Thyroid gland (tissue), 4 donors: ENCODE measurements at places on chromosomes 2 and 18. TPM values are rescaled to one million over a fixed set of nuclear protein-coding genes. Genes with fewer than 3 reads are reported as not detected.

Gene POTEJ
- not detected for total RNA-seq

Gene SPP2
- total RNA-seq, result not detected

- no peaks in the 10 kb centered on the region for H3K27me3 ChIP-seq
- no peak overlapping the region for H3K27ac ChIP-seq
- DNase-seq, result no peak
- no peaks in the 10 kb centered on the region for H3K36me3 ChIP-seq
- H3K4me1 ChIP-seq, result peaks cover 7% of the 10 kb centered on the region
These were observed 124.6 kb downstream of the TMEFF2 start for GRCh38 chr2:192070099-192070498.

- no peak overlapping the region for H3K27ac ChIP-seq
- H3K4me1 ChIP-seq, result no peaks in the 10 kb centered on the region
- no peak overlapping the region for H3K4me3 ChIP-seq
- no peaks in the 10 kb centered on the region for H3K36me3 ChIP-seq
- DNase-seq, result no peak
These were observed 153.6 kb upstream of the ZNF804A start for GRCh38 chr2:184444623-184445223.

GRCh38 chr2:47043142-47043890 is 111.8 kb downstream of the STPG4 start:
- H3K36me3 ChIP-seq, result peaks cover 9% of the 10 kb centered on the region
- peak; percentile 53 for DNase-seq
- H3K27ac ChIP-seq, result peak overlapping the region; percentile 32
- no peak overlapping the region for H3K4me3 ChIP-seq
- H3K27me3 ChIP-seq, result no peaks in the 10 kb centered on the region
- peaks cover 35% of the 10 kb centered on the region for H3K4me1 ChIP-seq

- no peaks in the 10 kb centered on the region for H3K36me3 ChIP-seq
- H3K27me3 ChIP-seq, result no peaks in the 10 kb centered on the region
These were observed 133.3 kb upstream of the TFPI start for GRCh38 chr2:187687585-187687984.

GRCh38 chr18:48045744-48046143 is 115.3 kb upstream of the SMAD2 start:
- no peak for DNase-seq
- no peaks in the 10 kb centered on the region for H3K36me3 ChIP-seq
- peaks cover 29% of the 10 kb centered on the region for H3K4me1 ChIP-seq
- H3K27ac ChIP-seq, result no peak overlapping the region

DNA sequence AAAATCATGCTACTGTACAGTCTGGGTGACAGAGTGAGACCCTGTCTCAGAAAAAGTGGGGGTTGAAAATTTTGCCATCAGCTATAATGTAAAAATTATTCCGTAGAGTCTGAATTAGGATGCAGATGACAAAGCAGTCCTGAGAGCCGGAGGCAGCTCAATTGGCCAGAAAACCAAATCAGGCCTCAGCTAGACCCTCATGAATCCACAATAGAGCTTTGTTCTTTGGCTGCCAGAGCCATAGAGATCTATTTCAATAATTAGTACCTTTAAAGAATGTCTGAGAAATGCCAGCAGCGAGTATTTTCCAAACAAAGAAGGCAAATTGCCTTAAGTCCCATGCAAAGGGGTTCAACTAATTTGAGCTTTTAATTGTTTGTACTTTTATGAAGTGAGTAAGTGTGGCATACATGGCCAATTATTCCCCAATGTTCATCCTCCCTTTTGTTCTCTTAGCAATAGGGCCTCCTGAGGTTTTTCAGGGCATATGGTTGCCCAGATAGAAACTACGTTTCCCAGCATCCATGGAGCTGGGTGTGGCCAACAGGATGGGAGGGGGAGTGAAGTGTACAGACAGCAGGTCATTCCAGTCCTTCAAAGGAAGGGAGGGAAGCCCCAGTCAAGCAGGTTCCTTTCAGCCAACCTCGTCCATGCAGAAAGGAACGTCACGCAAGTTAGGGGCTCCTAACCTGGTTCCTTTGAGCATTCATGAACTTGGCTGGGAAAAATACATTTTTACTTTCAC is 211.3 kb upstream of the APCDD1 start:
- H3K27me3 ChIP-seq, result no peaks in the 10 kb centered on the region
- DNase-seq, result no peak
- H3K36me3 ChIP-seq, result no peaks in the 10 kb centered on the region
- H3K27ac ChIP-seq, result no peak overlapping the region
- H3K4me3 ChIP-seq, result no peak overlapping the region

DNA sequence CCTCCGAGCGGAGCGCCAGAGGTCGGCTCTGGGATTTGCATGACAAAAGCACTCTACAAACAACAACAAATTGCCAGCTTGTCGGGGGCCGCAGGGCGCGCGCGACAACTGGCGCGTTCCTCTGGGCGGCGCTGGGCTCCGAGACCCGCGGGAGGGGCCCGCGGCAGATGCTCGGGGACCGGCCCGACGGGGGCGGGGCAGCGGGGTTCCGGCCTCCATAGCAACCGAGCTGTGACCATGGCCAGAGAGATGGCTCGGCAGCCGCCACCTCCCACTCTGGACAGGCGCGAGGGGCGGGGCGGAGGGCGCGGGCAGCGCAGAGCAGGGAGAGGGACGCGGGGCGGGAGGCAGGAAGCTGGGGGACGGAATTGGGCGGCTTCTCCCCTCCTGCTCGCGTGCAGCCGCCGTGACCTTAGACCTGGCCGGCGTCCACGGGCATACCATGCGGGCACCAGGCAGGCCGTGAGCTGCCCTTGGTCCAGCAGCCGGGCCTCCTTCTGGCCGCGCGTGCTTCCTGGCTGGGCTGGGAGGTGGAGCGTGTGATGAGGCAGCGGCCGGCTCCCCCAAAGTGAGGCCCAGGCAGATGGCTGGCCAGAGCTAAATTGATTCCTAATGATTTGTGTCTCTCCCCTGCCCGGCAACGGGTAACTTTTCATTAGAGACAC is 171.5 kb downstream of the CELF4 start:
- no peak overlapping the region for H3K27ac ChIP-seq
- peak; percentile 91 for DNase-seq

Gene FAM228B
- 44.5 TPM for total RNA-seq

- H3K36me3 ChIP-seq, result no peaks in the 10 kb centered on the region
- H3K4me3 ChIP-seq, result no peak overlapping the region
- H3K27me3 ChIP-seq, result no peaks in the 10 kb centered on the region
- DNase-seq, result peak; percentile 8
- no peaks in the 10 kb centered on the region for H3K4me1 ChIP-seq
- no peak overlapping the region for H3K27ac ChIP-seq
These were observed 8.3 kb downstream of the TM4SF20 start for GRCh38 chr2:227370791-227371312.

DNA sequence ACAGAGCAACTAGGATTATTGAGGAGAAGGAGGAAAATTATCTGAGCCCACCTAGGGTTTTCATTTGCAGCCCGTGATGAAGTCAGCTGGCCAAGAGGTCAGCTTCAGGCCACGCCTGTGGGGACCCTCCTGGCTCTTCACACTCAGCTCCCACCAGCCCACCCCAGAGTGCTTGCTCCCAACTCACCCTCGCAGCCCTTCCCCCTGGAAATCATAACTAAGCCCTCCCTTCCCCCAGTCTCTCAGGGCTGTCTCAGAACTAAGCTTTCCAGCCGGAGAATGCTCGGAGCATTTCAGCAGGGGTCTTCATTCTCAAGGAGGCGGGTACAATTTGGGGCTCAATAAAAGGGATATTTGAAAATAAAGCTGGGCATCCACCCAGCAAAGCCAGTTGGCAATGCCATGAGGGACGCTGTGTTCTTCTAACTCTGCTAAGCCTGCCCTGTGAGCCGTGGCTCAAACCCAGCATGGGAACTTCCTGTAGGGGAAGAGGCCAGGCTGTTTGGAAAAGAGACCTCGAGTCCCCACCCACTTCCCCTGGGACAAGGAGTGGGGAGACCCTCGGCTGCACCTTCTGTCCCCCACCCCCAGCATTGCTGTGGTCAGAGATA is 194.9 kb downstream of the CTIF start:
- no peaks in the 10 kb centered on the region for H3K4me1 ChIP-seq
- H3K27ac ChIP-seq, result no peak overlapping the region
- H3K27me3 ChIP-seq, result no peaks in the 10 kb centered on the region
- no peak for DNase-seq
- no peak overlapping the region for H3K4me3 ChIP-seq
